AG20443 (cell line): ENCODE measurements at places on chromosomes 7 and 10.
A peak's percentile ranks its signal among the peaks of the same experiment; 100 is the strongest.

- no peak for DNase-seq
Observed at GRCh38 chr7:114952296-114952695, 30.4 kb downstream of the MDFIC start.

DNA sequence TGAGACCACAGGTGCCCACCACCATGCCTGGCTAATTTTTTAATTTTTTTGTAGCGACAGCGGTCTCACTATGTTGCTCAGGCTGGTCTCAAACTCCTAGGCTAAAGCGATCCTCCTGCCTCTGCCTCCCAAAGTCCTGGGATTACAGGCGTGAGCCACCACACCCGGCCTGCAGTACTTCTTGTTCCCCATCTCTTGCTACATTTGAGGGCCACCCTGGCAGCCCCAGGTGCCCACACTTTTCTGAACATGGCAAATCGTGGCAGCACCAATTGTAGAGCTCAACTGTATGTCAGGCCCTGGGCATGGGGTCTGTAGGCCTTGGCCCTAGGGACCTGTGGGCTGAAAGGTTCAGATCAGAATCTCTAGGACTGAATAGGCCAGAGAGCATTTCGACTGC, 25.1 kb upstream of the LIMK1 start:
- no peak for DNase-seq

- peak; percentile 43 for DNase-seq
Observed at GRCh38 chr10:70430493-70431445, 10.7 kb downstream of the NODAL start.

DNA sequence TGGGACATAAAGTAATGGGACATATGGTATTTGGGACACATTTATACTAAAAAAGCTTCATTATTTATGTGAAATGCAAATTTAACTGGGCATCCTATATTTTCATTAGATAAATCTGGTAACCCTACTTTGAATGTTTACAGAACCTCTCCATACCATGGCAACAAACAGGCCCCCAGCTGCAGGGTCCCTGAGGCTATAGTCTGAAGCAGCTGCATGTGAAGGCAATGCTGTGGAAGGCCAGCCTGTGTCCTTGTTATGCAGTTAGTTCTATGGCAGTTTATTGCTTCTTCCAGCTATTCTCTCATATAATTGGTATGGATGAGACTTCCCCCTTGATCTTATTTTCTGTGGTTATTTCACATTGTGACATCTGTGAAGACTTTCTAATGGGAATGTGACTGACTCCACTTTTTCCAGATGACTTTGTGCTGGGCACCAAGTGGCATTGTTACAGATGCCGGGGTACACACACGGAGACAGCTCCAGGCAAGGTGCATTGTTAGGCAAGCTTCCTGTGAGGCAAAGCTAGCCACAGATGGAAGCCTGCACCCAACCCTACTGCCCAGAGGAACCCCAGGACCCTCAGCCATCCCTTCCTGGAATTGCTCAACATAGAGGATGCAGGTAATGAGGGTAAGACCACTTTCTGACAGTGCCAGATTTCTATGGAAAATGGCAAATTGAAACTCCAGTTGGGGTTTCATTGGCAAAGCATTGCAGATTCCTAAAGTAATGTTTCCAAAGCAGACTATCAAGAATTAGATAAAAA, 49.5 kb upstream of the ADAM12 start:
- DNase-seq, result no peak

GRCh38 chr7:39356172-39356925, 209.9 kb upstream of the YAE1 start:
- peak; percentile 48 for DNase-seq

DNA sequence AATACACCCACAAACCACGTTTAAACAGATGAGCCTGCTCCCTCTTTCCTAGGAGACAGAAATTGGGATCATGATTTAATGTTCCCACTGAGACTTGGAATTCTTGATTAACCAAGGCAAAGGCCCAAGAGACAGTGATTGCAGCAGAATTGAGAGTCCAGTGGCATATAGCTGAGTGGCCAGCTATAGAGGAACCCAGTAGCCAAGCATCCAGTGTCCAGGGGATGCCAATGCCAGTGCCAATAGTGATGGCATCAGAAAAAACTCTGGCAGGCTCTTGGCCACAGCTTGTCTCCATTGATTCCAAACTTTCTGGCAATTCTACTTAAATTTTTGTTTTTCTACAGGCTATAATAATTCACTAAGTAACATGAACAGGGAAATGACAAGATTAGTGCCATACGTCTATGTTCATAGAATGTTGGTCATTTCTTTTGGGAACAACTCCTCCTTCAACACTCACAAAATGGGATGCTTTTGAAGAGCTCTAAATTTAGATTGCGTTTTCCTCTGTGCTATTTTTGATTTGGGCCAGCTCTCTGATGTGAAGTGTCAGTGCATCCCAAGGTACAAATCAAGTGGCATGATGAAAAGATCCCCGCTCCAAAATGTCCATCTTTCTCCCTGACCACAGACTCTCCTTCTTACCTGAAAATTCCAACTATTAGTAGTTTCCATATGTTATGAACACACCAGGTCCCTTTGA, 83.1 kb upstream of the A1CF start:
- no peak for DNase-seq

DNA sequence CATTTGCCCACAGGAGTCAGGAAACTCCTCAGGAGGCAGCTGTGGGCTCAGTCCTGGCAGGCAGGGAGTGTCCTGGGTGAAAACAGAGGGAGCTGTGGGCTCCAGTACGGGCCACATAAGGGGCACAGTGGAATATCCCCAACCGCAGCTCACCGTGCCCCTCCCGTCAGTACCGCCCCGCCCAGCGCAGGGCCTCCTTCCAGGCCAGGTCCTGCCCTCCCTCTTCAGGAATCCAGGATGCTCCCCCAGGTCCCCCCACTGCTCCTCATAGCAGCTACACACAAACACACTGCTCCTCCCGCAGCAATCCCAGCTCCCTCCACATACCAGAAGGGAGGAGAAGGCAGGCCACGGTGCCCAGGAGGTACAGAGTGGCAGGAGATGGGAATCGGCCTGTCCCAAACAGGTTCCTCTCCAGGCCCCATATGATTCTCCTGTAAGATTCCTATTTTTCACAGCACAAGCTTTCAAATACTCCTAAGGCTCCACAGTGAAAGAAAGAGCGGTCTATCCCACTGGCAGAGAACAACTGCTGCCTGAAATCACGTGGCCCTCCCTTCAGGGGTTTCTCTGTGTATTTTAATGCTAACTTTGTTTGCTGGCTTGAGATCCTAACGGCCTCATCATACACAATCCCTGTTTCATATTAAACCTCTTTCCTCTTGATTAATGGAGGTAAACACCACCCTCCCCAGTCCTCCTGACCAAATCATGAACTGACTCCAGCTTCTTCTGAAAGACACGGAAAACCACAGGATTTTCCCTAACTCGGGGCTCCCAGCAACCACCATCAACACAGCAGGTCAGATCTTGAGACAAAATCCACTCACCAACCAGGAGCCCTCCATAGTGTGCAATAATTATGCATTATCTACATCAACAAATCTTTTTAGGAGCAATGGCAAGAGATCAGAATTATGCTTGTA, 178.7 kb downstream of the TNS3 start:
- no peak for DNase-seq

- peak; percentile 22 for DNase-seq
Observed at GRCh38 chr7:141231018-141231792, 157.3 kb downstream of the TMEM178B start.

DNA sequence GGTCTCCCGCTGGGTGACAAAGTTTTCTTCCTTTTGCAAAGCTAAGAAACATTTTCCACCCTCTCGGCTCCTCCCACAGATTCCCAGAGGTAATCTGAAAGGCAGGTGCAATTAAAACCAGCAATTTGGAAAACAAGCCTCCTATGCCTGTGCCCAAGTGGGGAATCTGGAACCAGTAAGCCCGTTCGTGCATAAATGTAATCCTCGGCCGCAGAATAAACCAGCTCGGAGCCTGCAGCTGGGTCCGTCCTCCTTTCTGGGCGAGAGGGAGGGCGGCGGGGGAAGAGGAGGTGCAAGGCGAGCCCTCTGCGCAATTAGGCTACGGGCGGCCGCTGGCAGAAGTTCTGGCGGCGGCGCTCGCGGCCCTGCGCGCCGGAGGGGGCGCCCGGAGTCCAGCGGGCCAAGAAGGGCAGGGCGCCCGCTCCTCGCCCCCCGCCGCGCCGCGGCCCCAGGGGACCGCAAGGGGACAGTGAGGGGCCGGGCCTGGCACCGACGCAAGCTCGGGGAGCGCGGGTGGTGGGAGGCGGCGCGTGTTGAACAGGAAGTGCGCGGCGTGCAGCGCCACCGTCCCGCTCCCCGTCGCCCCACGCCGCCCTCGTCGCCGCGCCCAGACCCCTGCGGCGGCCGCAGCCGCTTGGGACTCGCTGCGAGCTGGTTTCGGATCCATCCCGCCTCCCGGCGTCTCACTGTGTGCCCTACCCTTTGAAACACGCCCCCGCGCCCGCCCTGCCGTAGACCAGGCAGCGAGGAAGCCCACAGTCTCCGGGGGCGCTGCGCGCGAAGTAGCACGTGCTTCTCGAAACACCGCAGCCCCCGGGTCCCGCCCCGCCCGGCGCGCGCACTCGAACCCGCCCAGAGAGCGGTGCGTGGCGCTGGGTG, at the start of gene PRKAG2:
Gene PRKAG2 (minus strand): TSS at position 217 of the 879 bp plus-strand sequence. CDS start 495 bp downstream, outside the sequence.
- DNase-seq, result peak; percentile 64

- DNase-seq, result no peak
Observed at GRCh38 chr7:148800677-148801076, 83.4 kb downstream of the EZH2 start.

DNA sequence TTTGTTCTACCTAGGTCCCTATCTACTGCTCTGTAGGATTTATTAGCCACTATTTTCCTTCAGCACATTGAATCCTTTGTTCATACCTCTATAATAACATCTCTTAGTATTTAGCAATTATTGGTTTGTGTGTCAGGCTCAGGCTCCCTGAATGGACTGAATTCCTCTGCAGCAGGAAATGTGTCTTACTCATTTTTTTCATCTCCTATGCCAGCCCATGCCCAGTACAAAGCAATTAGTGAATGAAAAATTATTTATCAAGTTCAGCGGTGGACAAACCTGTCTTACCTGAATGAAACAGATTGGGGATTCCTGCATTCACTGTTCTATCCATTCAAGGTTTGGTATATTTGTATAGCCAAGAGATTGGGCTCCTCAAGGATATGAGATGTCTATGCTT, 53.7 kb downstream of the C1GALT1 start:
- DNase-seq, result no peak

DNA sequence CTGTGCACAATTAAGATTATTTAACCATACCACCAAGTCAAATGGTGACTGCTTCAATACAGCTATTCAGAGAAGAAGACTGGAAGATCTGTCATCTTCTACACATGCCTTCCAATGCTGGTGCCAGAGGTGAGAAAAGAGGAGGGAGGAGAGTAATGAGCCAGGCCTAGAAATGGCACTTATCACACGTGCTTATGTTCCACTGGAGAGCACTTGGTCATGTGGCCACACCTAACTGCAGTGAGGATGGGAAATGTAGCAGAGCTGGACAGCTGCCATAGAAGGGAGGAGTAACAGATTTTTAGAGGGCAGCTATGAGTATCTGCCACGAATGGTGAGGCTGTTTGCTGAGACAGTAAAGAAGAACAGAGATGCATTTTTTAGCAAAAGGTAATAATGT, 77.1 kb downstream of the MPLKIP start:
- peak; percentile 41 for DNase-seq

DNA sequence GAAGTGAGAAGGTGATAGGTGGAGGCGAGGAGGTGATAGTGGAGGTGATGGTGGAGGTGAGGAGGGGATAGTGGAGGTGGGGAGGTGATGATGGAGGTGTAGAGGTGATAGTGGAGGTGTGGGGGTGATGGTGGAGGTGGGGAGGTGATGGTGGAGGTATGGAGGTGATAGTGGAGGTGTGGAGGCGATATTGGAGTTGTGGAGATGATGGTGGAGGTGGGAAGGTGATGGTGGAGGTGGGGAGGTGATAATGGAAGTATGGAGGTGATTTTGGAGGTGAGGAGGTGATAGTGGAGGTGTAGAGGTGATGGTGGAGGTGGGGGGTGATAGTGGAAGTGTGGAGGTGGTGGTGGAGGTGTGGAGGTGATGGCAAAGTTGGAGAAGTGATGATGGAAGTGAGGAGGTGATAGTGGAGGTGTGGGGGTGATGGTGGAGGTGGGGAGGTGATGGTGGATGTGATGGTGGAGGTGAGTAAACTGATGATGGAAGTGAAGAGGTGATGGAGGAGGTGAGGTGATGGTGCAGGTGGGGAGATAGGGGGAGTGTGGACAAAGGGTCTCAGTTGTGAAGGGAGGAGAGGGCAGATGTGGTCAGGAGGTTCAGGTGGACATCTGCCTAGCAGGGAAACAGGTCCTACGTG, 36.6 kb downstream of the ADCY1 start:
- DNase-seq, result no peak

DNA sequence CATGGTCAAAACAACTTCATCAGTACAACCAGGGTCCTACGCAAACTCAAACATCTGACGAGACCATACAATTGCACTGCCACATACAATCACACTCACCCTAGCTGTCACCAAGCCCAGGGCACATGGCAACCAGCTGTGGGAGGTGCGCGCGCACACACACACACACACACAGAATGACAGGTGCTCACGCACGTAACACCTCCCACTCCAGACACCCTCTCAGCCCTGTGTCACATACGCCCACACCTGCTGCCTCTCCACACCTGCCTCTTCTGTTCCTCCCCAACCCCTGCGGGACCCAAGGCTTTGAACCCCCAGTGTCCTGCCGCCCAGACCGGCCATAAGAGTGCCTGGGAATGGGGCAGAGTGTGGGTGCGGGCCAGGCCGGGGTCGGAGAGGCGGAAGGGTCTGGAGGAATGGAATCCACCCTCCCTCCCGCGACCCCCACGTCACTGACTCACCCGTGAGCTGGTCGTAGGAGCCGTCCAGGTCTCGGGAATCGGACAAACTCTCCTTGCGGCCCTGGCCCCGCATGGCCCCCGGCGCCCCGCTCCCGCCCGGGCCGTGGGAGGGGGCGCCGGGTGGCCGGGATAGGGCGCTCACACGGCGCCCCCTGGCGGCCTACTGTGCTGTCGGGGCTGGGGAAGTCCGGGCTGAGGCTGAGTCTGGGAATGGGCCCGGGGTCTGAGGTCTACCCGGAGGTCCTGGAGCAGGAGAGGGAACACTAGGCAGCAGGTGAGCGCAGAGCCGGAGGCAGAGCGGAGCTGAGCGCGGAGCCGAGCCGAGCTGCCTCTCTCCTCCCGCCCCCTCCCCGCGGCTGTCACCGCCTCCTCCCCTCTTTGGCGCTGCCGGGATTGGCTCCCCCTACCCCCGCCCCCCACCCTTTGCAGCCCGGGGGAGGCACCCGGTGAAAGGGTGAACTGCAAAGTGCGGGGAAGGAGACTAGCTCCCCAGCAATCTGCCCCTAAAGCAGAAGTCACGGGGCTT, at the start of gene KCNIP2:
Gene KCNIP2 (minus strand): TSS at position 769 of the 990 bp plus-strand sequence. CDS start 232 bp downstream, at position 537.
- peak; percentile 38 for DNase-seq

GRCh38 chr10:98244586-98244985, 23.4 kb downstream of the LOXL4 start:
- DNase-seq, result peak; percentile 1

DNA sequence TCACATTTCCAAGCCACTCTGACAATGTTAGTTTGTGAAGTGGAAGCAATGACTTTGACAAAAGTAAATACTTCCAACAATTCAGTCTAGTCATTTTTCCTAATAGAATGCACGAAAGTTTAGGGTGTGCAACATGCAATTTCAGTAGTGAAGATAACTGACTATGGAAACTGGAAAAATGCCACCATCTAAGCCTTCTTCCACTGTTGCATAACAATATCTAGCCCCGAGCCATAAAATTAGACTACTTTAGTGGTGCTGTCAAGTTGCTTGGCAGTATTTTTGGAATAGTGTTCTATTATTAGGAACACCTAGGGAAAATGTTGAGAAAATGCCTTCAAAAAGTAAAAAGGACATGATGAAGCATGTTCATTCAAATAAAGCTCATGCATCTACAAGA, 17.9 kb downstream of the SEMA3A start:
- no peak for DNase-seq
